Activated T-cell treated with anti-CD3 and anti-CD28 coated beads for 48 hours (primary cell): ENCODE measurements at places on chromosomes 5 and 9.

GRCh38 chr5:34976347-34976746 lies 47.0 kb downstream of the DNAJC21 start:
- no peak for DNase-seq

- no peak for DNase-seq
These were observed 14.2 kb upstream of the CXXC5 start for GRCh38 chr5:139634028-139634325.

DNA sequence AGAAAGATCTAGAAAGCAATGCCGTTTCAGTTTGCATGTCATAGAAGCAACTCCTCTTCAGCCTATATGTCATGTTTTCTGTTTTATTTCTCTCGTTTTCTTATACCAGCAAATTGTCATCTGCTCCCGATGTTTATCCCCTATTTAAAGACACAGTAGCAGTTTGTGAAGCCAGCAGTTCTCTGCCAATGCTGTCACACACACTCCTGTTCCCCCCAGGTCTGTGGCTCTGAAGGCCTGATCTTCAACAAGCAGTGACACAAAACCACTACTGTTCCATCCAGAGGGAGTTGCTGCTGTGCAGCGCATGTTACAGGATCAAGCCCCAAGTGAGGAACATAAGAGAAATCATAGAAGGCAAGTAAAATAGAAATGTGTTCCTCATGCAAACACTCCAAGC lies 364.1 kb upstream of the SLC30A5 start:
- no peak for DNase-seq

- DNase-seq = no peak
These were observed 13.1 kb upstream of the ANXA1 start for GRCh38 chr9:73138516-73138915.

GRCh38 chr9:116032683-116033440 lies 120.7 kb upstream of the PAPPA start:
- no peak for DNase-seq

GRCh38 chr5:159059722-159060121 lies 40.0 kb downstream of the EBF1 start:
- no peak for DNase-seq

DNA sequence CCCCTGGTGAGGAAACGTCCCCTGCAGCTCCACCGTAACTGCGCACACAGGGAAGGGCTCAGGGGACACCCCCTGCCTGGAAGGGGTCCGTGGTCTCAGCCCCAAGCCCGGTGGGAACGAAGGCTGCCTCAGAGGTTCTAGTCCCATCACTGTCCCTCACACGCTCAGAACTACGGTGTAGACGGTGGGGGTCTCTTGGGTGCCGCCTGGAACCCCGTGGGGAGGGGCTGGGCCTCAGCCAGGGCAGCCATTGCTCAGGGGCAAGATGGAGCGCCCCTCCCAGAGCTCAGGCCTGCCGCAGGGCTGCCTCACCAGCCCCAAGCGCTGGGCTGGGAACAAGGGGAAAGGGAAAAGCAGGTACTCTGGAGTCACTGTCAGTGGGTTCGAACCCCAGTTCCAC lies 2.9 kb downstream of the AGPAT2 start:
- DNase-seq = no peak

DNA sequence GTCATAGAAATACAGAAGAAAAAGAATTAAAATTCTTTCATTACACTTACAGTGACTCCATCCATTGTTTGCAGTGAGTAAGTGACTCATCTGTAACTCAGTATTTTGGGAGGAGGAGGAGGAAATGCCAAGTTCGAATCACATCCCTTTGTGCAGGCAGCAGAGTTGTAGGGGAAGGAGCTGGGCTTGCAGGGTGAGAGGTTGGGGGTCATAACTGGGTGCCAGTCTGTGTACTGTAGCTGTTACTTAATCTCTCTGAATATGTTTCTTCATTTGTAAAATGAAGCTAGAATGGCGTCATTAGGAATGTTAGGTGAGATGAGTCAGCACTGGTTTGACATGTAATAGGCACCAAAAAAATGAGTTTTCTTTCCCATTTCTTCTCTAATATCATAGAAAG lies 235.7 kb upstream of the ADAMTSL1 start:
- no peak for DNase-seq

DNA sequence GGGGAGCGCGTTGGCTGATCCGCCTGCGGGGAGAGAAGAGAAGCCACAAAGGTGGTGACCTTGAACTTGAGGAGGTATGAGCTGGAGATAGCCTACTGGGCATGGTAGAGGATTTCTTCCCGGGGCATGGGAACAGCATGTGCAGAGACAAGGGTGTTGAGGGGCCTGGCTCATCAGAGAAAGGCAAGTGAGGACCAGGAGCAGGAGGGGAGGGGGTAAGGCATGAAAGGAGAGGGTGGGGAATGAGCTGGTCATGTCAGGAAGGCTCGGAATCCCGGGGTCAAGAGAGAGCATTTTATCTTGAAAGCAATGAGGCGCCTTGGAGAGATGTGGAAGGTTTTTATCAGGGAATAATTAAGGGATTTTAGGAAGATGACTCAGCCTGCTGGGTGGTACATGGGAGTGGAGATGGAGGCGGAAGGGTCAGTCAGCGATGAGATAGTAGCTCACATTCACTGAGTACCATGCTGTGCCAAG lies 121.1 kb downstream of the LHX2 start:
- DNase-seq = no peak

DNA sequence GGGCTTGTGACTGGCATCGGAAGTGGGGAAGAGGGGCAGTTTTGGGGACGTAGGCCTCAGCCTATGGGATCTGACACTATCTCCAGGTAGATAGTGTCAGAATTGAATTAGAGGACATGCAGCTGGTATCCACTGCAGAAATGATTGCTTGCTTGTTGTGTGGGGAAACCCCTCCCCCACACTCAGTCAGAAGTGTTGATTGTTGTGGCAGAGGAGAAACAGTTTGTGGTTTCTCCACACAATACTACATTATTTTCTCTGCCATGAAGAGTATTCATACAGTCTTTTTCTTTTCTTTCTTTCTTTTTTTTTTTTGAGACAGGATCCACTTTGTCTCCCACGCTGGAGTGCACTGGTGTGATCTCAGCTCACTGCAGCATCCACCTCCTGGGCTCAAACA lies 113.9 kb downstream of the ARRDC3 start:
- DNase-seq = no peak

DNA sequence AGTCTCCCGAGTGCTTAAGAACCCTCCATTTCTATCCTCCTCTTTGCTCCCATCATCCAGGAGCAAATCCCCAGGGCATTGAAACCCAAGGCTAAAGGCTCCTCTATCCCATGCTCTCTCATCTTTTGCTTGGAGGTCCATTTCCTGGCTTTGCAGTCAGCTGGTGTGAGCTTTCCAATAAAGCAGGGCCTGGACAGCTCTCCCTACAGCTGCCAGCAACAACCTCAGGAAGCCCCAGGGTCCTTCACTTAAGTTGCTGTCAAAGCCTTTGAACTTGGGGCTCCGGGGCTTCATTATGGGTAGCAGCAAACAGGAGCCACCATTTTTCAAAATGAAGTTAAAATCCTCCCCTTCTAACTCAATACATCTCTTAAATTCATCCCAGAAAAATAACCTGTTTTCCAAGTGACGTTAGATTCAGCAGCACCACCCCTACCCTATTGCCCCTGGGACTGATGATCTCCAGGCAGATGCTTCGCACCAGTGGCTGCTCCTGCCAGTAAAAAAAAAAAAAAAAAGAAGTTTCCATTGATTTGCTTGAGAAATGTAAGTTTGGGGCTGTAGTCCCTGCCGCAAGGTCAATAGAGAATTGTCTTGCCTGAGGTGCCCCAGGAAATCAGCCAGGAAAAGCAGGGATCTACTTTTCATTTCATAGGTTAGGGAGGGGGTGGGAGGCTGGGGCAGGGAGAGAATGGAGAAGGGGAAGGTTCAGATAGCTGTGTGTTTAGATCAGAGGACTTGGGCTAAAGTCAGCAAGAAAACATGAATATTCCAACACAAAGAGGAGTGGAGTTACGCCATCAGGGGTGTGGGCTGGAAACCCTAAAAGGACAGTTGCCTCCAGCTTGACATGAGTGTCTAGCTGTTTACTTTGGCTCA lies 83.8 kb upstream of the IL6ST start:
- DNase-seq = no peak
